ENCODE measurements at places on chromosomes 16 and 17.

- no peak for DNase-seq
Measured at GRCh38 chr17:27091043-27091497, 202.8 kb upstream of the WSB1 start.

DNA sequence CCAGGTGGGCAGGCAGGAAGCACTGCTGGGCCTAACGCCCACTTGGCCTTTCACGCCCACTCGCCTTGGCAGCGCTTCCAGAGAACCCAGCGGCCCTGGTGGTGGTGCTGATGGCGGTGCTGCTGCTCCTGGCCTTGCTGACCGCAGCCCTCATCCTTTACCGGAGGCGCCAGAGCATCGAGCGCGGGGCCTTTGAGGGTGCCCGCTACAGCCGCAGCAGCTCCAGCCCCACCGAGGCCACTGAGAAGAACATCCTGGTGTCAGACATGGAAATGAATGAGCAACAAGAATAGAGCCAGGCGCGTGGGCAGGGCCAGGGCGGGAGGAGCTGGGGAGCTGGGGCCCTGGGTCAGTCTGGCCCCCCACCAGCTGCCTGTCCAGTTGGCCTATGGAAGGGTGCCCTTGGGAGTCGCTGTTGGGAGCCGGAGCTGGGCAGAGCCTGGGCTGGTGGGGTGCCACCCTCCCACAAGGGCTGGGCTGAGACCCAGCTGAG, 64.7 kb downstream of the MRC2 start:
- no peak for DNase-seq

DNA sequence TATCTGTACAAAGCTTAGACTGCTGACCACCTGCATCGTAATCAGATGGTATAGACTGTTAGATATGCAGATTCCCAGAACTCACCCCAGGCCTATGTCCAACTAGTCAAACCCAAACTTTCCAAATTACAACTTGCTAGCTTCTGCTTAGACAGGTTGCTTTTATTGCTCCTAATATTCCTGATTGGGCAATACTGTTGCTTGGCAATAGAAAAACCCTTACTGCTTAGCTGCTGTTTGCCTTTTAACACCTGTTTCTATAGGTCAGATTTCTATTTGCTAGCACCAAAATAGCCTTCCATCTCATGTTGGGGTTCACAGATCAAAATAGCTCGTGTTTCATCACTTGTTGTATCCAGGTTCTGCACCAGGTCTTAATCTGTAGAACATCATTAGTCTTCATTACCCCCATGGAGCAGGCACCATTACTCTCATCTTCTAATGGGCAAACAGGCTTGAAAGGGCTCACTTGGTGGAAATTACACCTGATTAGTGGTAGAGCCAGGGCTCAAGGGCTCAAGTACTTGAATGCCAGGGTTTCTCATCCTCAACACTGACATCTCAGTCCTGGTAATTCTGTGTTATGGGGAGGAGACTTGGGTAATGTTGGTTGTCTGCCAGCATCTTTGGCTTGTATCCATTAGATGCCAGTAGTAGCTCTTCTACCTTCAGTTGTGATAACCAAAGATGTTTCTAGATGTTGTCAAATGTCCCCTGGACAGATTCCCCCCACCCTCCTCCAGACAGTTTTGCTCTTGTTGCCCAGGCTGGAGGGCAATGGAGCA, 2.7 kb downstream of the ZP2 start:
- DNase-seq = no peak

DNA sequence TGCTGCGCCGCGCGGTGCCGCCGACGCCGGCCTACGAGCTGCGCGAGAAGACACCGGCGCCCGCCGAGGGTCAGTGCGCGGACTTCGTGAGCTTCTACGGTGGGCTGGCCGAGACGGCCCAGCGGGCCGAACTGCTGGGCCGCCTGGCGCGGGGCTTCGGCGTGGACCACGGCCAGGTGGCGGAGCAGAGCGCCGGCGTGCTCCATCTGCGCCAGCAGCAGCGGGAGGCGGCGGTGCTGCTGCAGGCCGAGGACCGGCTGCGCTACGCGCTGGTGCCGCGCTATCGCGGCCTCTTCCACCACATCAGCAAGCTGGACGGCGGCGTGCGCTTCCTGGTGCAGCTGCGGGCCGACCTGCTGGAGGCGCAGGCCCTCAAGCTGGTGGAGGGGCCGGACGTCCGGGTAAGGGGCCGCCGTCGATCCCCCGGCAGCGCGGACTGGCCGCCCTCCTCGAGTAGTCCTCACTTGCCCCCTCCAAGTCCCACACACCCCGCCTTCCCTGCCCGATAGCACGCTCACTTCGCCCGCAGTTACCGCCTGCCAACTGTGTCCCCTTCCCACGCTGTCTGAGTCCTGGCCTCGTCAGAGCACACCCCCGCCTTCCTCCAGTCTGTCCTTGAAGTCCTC, 470 bp downstream of the MLYCD start:
- peak; percentile 78 for DNase-seq

DNA sequence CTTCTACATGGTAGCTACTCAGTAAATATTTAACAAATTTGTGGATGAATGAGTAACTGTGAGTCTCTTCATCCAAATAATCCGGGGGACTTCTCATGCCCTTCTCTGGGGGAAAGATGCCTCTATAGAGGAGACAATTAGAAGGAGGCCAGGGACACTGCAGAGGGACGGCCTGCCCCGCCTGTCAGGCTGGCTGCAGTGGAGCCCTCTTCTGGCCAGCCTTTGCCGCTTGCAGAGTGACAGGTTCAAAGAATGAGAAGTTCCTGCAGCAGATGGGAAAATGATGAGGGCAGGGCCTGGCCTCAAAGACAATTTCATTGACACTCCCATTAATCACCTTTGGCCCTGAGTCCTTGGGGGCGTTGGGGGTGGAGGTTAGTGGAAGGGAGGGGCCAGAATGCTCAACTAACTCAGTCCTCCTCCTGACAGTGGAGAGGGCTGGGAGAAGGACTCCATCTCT, 339.0 kb downstream of the MAF start:
- peak; percentile 66 for DNase-seq

- no peak for DNase-seq
Measured at GRCh38 chr17:79280010-79280409, 205.4 kb downstream of the ENGASE start.

DNA sequence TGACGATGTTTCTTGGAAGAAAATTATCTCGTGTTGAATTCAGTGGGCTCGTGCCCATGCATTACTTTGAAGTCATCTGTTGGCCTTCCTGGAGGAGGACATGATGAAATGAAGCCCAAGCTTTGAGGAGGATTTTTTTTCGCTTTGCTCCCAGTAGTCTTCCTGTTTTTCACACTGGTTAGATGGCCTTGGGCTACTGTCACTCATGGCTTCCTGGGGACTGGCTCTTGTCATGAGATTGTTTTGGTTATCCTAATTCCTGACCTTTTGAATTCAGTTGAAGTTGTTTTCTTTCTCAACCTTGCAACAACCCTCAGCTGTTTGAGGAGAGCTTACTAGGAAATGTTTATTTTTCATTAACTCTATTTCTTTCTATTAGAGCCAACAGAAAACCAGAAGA, 430.7 kb downstream of the HS3ST3B1 start:
- DNase-seq = no peak

GRCh38 chr17:29881256-29881655, 48.8 kb downstream of the SSH2 start:
- DNase-seq = no peak

DNA sequence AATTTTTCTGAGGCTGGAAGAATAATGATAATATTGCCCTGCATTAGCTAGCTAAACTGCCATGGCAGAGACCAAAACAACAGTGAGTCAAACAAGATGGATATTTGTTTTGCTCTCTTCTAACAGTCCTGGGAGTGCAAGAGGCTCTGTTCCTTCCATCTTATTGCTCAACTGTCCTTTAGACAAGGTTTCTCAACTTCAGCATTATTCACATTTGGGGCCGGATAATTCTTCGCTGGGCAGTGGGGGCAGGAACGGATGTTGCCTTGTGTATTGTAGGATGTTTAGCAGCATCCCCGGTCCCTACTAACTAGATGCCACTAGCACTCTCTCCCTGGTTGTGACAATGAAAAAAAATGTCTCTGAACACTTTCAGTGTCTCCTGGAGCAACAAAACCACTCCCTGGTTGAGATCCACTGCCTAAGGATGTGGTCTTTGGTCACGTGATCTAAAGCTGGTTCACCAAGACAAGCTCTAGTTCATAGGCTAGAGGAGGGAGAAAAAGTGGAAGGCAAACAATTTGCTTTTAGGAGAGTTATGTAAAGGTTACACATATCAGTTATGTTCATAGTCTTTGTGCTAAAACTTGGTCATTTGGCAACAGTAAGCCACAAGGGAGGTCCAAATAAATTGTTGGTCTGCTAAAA, 144.4 kb downstream of the PCTP start:
- no peak for DNase-seq

DNA sequence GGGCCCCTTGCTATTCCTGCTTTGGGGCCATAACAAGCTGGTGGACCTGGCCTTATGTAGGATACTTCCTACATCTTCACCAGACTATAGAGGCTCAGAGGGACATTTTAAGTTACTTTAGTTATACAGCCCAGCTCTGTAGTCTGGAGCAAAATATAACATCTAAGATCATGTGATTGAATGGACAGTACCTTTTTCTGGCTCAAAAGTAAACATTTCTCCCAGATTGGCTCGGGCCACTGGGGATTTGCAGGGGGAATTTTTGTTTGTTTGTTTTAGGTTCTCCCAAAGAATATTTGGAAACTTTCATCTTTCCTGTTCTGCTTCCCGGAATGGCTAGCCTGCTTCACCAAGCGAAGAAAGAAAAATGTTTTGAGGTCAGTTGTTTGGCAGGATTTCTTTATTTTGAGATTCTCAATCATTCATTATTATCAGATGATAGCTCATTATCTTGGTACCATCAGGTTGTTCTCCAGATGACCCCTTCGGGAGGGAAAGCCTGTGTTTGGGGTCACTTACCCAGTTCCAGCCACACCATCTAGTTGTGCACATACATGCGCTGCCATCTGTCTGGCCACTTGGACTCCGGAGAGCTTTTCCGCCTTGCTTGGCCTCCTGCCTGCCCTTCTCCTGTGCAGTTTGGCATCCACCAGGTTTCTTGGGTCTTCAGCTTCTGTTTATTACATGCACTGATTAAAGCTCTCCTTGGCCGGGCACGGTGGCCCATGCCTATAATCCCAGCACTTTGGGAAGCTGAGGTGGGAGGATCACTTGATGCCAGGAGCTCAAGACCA, 17.2 kb downstream of the IQCK start:
- no peak for DNase-seq

DNA sequence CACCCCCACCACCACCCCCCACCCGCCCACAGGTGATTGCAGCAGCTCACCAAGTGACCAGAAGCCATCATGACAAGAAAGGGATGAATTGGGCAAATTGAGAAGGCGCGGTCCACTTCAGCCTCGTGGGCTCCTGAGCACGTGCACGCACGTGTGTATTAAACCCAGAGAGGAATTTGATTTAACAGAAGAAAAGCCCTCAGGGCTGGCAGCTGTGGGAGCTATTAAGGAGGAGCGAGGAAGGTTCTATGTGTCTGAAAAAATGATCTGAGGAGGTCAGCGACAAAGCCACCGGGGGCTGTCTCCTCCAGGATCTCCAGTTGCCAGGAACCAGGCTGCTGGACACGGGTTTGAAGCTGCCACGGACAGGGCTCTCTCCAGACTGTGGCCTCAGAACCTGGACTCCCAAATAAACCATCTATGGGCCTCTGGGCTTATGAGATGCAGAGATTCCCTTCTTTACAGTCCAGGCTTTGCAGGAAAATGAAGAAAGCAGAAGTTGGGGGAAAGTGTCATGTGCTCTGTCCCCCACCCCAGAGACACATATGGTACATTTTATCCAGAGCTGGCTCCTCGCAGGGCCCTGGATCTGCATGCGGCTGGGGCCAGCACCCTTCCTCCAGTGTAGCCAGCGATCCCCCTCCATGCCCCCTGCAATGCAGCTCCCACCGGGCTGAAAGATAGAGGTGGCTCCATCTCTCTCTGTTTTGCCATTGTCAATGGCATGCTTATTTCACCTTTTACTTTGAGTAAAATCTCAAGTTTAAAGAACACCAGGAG, 219.7 kb upstream of the RPL38 start:
- no peak for DNase-seq

DNA sequence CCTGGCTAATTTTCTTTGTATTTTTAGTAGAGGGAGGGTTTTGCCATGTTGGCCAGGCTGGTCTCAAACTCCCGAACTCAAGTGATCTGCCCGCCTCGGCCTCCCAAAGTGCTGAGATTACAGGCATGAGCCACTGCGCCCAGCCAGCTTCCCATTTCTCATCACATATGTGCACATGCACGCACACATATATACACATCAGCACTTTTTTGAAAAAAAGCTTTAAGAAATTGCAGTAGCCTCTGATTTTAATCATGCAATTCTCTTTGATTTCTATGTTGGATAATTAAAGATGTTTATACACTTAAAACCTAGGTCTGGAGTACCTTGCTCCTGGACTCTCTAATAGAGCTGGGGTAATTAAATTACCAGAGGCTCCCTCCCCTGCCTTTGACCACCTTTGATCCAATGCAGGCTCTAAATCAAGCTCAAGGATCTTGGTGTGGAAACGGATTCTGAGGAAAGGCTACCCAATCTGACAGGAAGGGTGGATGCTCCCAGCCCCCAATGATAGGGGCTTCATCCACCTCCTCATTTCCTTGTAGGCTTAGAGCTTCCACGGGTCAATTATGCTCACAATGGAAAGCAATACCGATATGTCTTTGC, 29.7 kb upstream of the GAN start:
- no peak for DNase-seq

DNA sequence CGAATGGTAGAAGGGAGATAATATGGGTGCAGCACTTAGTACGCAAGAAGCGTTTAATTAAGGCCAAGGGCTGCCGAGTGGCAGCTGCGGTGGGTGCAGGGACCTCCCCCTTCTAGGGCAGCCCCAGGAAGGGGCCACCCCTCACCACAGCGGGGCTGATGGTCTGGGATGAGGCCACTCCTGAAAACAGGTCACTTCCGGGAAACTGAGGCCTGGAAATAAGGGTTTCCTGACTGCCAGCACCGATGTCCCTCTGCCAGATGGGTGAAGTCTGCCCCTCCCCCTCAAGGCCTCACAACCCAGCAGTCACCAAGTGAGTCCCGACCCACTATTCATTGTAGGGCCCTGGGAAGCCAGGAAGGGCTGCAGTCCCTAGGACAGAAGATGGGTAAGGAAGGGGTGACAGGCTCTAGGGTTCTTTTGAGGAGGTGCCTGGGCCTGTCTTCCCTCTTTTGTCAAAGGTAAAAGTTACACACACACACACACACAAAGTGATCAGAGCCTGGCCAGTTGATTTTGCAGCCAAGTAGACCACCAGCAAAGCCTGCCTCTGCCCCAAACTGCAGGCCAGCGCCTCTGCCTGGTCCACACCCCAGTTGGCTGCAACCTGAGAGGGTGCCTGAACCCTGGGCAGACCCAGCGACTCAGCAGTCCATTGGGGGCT, 12.5 kb downstream of the SREBF1 start:
- no peak for DNase-seq

DNA sequence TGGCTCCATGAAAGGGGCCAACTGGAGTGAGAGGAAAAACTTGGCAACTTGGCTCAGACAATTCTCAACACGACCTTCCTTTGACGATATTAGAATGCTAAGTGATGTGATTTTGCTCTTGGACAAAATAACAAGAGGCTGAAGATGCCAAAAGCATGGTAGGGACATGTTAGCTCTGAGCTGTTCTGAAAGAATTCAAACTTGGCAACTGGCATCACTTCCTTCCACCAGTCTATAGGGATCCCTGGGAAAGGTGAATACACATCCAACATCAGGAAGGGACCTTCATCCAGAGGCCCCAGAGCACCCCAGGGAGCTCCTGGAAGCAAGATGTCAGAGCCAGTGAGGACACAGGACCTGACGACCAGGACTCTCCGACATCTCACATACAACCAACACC, 4.3 kb downstream of the KRT37 start:
- no peak for DNase-seq

Data from mucosa of descending colon (tissue), 3 donors.